Uterus (tissue), 4 donors: ENCODE measurements at places on chromosomes 5 and 9.

DNA sequence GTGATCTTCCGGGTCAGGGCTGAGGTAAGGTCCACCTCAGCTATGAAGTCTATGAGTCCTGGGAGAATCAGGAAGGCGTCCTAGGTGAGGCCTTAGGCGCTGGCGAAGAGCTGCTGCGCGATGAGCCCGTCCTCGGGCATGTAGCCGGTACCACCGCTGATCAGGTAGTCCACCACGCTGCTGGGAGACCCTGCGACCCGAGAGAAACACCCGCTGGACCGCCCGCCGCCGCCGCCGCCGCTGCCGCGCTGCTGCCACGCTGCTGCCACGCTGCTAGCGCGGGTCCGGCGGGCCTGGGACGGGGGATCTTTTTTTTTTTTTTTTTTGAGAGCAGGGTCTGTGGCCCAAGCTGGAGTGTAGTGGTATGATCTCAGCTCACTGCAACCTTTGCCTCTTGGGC is 8.0 kb upstream of the DCAF12 start:
- DNase-seq, result no peak

DNA sequence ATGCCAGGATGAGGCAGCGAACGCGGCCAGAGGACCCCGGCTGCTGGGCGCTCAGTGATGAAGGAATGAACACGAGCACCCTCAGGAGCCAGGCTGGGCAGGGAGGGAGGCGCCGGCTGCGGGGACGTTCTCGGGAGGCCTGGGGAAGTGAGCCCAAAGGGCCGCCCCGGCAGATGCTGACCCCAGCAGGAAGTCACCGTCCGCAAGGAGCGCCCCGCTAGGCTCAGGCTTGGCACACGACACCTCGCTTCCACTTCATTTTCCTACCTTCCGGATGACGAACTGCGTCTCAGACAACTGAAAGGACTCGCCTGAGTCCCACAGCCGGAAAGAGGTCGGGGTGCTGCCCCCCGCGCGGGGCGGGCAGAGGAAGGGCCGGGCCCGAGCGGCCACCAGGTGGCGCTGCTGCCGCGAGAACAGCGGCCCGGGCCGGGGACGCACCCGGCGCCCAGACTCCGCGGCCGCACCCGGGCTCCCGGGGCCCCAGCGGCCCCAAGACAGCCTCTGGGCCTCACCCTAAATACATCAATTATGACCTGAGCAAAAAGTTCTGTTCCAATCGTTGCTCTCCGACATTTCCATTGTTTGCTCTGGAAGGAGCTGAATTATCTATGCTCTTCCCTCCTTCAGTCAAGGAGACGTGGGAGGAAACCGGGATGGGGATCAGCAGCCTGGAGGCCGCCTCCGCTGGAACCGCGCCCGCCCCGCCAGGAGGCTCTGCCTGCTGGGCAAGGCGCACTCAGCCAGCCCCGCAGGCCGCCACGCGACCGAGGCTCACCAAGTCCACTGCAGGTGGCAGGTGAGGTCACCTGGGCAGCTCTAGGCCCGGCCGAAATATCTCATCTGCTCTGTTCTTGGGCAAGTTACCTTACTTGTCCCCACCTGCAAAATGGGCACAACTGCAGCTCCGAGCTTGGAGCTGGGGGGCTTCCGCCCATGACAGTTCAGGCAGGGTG is 107.0 kb downstream of the ZNF354C start:
- DNase-seq, result peak; percentile 73

DNA sequence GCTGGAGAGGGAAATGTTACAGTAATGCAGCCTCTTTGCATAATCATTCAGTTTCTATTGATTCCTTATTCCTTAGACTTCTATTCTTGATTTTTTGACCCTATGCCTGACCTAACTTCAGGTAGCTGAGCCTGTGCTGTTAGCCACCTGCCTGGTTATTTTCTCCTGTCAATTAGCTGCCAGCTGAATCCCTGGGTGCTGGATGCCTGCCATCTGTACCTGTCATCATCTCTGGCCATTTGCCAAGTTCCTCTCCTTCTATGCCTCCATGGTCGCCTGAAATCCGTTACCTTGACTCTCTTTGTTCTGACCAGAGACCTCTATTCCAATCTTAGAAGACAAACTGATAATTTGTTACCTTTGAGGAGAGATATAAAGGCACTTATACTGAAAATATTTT is 178.3 kb downstream of the CAVIN4 start:
- DNase-seq, result no peak

DNA sequence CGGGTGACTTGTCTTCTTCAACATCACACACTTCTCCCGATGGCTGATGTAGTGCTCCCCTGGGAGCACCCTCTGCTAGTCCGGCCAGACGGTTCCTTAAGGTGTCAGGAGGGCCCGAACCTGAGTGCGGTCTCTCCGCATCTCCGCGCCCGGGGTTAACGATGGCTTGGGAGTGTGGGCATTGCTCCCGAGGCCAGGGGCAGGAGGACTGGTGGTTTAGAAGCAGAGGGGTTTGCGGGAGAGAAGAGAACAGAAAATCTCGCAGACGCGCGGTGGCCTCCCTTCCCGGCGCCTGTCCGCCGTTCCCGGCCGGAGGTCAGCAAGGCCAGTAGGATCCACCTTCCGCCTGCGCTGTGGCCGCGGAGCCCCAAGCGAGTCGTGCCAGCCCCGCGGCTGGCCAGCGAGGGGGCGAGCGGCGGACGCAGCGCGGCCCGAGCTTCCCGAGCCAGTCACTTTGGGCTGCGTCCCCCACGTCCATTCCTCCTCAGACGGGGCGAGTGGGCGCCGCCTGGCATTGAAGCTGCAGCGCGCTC is 700 bp downstream of the CDO1 start:
- DNase-seq, result no peak

GRCh38 chr9:105712297-105712696 is 18.0 kb downstream of the TMEM38B start:
- DNase-seq, result no peak

DNA sequence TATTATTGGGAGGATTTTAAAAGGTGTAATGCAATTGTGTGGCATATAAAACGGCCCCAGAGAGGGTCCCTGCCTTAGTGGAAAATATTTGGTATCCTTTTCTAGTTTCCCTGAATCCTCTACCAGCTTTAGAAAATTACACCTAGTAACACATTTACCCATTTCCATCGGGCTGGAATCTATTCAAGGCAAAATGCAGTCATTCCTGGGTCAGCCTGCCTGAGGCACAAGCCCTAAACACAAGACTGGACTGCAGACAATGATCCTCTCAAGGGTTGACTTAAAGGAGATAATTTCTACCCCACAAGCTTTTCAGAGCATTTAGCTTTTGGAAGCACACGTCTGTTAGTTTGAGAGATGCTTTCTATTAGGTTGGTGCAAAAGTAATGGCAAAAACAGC is 124.4 kb upstream of the ADAMTSL1 start:
- DNase-seq, result no peak

DNA sequence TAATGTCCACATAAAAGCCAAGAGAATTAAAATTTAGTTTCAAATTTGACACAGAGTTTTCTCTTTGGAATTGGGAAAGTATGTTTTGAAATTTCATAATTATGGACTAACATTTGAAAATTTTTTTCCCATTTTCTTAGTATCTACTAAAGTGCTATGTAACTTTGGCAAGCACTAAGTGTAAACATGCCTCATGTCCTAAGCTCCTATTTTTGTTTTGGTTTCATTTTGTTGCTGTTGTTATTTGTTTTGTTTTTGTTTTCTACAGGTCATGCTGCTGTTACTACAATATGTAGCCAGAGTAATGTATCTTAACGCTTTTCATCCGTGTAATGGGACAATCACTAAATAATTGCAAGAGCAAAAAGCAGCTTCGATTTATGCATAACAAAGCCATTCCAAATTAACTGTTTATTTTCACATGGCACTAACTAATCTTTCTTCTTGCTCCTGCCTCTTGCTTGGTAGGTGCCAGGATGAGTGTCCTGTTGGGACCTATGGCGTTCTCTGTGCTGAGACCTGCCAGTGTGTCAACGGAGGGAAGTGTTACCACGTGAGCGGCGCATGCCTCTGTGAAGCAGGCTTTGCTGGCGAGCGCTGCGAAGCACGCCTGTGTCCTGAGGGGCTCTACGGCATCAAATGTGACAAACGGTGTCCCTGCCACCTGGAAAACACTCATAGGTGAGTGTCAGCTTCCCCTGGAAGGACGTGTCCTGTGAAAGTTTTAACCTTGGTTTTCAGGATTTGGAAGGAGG is 107.3 kb upstream of the PRRC1 start:
- DNase-seq, result no peak

- DNase-seq, result no peak
Observed at GRCh38 chr9:33232815-33233214, 7.2 kb upstream of the SPINK4 start.

DNA sequence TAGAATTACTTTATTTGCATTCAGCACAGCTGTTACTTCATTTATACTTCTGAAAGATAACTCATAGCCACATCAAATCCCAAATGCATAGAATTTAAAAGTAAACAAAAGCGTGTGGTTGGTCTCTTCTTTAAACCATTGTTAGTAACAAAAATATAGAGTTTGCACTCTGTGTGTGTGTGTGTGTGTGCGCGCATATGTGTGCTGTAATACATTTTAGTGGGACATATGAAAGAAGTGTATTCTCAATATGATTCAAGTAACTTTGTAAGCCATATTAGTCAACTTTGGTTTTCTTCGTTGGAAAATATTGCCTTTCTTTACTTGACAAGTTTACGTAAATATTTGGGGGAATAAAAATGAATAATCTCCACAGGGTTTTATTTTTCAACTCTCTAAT is 106.1 kb upstream of the PRRC1 start:
- DNase-seq, result no peak

GRCh38 chr9:123756484-123757106 is 173.3 kb downstream of the DENND1A start:
- no peak for DNase-seq

DNA sequence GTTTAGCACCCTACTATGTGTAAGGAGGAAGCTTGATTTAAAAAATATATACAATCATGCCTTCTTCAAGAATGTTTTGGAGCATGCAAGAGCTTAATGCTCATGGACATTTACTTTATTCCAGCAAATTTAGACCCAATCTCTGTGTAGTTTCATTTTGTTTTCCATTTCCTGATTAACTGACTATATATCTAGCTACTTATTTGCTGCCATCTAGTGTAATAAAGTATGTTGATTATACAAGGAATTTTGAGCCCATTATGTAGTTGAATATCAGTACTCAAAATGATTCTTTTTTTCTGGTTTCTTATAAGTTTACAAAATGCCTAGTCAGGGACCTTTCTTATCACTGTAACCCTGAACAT is 100.0 kb upstream of the CCDC152 start:
- DNase-seq, result no peak

DNA sequence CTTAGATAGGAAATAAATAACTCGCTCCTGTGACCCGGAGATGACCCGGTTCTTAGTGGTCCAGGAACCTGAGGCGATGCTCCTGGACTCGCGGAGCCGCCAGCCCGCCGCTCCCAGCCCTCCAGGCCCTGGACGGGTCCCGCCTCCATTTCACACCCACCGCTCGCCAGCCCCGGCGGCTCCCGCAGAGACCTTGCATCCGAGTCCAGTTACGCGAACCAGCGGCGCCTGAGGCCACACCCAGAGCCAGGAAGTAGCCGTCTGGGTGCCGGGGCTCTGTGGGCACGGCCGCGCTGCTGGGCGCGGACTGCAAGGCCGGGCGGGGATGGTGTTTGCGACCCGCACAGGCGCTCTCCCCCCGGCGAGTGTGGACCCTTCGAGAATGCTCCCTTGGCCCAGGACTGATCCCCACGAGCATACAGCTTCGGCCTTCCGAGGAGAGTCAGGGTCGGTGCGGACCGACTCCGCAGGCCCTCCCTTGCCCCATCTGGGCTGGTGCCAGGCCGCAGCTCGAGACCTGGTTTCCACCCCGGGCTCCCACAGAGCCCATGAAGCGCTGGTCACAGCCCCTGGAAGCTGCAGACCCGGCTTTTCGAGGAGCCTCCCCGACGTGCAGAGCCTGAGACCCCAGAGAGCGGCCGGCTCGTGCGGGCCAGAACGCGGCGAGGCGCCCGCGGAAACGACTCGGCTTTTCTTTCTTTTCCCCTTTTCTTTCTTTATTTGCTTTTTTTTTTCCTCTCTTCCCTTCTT is 5.2 kb upstream of the BARX1 start:
- no peak for DNase-seq

GRCh38 chr5:73947906-73948640 is 322.1 kb downstream of the ARHGEF28 start:
- DNase-seq, result no peak

GRCh38 chr9:16469184-16469583 is 401.3 kb downstream of the BNC2 start:
- no peak for DNase-seq

GRCh38 chr5:161105525-161105924 is 253.5 kb upstream of the ATP10B start:
- no peak for DNase-seq

DNA sequence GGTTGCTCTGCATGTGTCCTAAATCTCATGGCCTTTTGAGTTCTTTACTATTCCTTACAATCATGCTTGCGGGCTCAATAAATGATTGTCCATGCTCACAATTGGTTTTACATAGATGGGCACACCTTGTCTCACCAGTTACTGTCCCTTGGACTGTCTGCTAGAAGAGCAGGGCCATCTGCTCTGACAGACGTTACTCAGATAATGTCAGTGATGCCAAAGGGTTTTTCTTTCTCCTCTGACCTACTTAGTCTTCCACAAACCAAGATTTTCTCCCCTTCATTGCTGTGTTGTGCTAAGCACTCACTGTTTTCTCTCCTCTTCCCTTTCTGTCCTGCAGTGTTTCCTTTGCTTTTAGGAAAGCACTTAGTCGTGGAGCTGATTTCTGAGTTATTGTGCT is 562.3 kb downstream of the KIF4B start:
- no peak for DNase-seq

GRCh38 chr9:107263289-107263688 is 19.8 kb upstream of the RAD23B start:
- no peak for DNase-seq

DNA sequence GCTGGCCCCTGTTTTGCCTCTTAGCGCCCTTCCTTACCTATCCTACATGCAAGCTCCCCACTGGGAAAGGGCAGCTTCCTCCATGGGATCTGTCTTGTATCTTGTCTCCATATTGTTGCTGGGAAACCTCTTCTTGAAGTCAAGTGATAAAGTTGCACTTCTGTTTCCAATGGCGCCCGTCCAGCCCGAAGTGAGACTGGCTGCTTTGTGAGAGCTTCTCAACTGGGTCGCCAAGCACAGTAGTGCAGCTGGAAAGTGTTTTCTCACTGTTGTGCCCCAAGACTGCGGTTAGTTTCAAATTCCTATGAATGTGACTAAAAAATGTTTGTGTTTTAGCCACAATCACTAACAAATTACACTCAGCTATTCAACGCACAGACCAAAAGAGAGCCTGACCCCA is 506.6 kb upstream of the MPDZ start:
- DNase-seq, result peak; percentile 47

- no peak for DNase-seq
Observed at GRCh38 chr9:113166039-113166438, 15.2 kb downstream of the SLC31A2 start.

GRCh38 chr5:150342583-150342982 is 14.9 kb upstream of the TCOF1 start:
- DNase-seq, result no peak
